ENCODE measurements at places on chromosomes 12 and 14.

DNA sequence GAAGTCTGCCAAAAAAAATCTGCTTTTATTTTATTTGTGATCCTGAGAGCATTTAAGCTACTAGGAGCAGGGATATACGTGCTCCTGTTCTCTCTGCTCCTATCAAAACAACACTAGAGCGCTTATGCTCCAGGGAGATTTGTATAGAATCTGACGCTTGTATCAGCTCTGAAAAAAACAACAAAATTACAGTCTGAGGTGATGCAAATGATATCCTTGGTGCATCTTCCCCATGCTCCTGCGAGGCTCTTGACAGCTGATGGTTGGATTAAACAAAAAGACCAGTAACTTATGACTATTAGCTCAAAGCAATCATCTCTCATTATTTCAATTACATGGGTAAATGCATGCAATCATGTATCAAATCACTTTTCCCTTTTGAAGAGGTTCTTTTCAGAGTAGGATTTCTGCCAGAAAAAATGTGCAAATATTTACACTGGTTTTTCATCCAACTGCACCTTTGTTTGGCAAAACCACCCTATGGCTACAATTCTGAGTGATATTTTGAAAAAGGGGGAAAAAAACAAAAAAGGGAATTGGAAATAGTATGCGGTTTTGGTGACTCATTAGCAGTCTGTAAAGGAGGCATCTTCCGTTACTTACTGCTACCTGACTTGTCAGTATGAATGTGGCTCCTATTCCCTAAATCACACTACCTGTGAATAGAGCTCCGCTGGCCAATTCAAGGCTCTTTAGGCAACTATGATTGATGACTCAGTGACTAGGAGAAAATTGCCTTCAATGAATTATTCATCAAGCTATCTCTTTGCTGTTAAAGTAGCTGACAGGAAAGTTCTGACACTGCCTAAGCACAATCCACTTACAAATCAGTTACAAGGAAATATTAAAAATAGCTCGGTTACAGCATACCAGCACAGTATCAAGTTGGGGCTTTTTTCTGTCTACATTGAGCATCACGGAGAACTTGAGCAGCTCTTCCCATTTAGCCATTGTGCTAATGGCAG is 450.0 kb downstream of the FOXG1 start:
- no peak for DNase-seq

GRCh38 chr12:23098517-23098916 is 473.5 kb downstream of the ETNK1 start:
- no peak for DNase-seq

GRCh38 chr12:69885658-69886057 is 60.6 kb downstream of the MYRFL start:
- no peak for DNase-seq

DNA sequence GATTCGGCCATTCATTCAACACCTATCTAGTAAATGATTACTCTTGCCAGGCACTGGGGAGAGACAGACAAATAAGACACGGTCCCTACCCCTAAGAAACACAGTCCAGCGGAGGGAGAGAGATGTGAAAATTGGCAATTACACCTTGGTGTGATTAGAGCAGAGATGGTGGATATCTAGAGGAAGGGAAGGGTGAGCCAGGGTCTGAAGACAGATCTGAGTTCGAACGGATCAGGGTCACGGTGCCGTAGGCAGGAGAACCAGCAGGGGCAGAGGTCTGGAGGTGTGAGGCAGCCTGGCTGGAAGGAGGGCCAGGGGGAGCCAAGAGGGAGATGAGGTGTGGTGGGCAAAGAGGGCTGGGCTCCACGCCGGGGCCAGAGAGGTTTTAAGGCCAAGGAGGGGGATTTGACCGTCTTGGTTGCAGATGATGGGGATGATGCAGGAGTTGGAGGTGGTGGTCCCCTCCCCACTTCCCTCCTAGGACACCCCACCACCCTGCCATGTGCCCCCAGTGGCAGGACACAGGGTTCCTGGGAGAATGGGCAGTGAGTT is 27.1 kb downstream of the FAM222A start:
- DNase-seq = no peak

GRCh38 chr14:53651096-53651740 is 305.4 kb downstream of the BMP4 start:
- DNase-seq = no peak

GRCh38 chr12:53419756-53420155 is 3.9 kb upstream of the AMHR2 start:
- DNase-seq = no peak

GRCh38 chr14:53016491-53016890 is 65.6 kb upstream of the FERMT2 start:
- DNase-seq = no peak
